ENCODE measurements at places on chromosomes 2 and 18.

GRCh38 chr18:35050028-35050546, 8.9 kb downstream of the MAPRE2 start:
- no peak for DNase-seq

DNA sequence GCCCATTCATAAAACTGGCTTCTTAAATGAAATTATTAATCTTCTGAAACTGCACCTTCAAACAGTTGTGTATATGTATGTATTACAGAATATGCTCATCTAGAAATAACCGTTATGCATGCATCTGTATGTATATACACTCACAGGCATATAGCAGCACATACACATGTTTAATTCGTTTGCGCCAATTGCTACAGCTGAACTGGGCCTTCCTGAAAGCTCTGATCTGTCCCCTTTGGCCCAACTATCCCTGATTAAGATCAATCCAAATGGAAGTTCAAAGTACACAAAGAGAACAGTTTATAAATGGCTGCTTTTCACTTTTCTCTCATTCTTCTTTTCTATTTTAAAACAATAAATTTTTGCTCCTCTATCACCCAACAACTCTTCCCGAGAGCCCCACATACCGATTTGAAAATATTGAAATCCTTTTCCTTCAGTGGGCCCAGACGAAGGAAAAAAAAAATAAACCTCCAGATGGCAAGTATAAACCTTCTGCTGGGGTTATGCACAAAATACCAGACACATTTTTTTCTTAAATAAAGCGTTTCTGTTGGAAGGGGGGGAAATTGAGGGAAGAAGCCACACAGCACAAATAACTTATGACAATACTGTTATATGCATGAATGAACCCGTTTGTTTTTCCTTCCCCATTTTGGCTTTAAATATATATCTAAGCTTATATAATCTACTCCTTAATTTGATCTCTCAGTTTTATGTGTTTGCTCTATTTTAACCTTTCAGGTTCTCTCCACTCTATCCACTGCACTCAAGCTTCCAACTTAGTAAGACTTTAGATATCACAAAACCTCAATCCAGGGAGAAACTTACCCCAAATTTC, 267.3 kb downstream of the TCF4 start:
- H3K27ac ChIP-seq = peak overlapping the region; percentile 87
- no peak for DNase-seq
- H3K36me3 ChIP-seq = no peaks in the 10 kb centered on the region
- H3K4me3 ChIP-seq = peak overlapping the region; percentile 92
- peaks cover 4% of the 10 kb centered on the region for H3K27me3 ChIP-seq

GRCh38 chr2:101473911-101474701, 806 bp downstream of the RFX8 start:
- H3K4me1 ChIP-seq = peaks cover 77% of the 10 kb centered on the region
- DNase-seq = peak; percentile 45
- H3K27me3 ChIP-seq = no peaks in the 10 kb centered on the region
- H3K27ac ChIP-seq = peak overlapping the region; percentile 98
- peaks cover 16% of the 10 kb centered on the region for H3K36me3 ChIP-seq

- no peaks in the 10 kb centered on the region for H3K36me3 ChIP-seq
- peaks cover 22% of the 10 kb centered on the region for H3K4me1 ChIP-seq
- H3K27ac ChIP-seq = no peak overlapping the region
- no peak for DNase-seq
These were observed 60.3 kb upstream of the GREB1L start for GRCh38 chr18:21181766-21182165.

DNA sequence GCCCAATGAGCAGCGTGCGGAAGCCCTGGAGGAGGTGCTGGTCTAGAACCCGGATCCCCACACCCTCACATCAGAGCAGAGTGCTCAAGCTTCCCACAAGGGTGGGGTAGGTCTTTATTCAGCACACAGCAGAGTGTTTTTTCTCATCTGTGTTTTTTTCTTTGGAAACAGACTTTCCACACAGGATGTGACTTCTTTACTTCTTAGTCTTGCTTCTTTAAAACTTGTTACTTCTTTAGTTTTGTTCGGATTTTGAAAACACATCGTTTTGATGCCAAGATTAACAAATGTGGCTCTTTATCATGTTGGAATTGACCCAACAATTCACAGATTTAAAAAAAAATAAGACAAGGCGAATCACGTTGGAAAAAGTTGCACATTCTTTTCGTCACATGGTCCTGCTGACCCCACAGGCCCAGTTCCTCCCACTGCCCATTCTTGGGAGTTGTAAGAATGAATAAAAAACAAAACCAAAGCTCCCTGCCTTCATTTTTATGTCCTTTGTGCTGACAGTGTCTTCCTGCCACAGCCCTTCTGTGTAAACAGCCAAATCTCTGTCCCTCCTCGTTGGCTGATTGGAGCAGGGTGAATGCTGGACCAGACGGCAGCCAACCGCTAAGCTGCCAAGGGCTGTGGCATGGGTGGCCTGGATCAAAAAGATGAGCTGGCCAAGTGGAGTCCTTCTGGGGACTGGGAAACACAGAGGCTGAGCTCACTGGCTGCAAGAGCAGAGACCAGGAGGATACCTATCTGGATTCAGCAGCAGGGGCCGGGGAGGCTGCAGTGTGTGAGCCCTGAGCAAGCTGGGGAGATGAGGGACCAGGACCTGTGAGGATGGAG, 81.6 kb downstream of the TWIST2 start:
- peaks cover 16% of the 10 kb centered on the region for H3K4me1 ChIP-seq
- peaks cover 8% of the 10 kb centered on the region for H3K36me3 ChIP-seq
- H3K27me3 ChIP-seq = peaks cover 5% of the 10 kb centered on the region
- DNase-seq = peak; percentile 52

DNA sequence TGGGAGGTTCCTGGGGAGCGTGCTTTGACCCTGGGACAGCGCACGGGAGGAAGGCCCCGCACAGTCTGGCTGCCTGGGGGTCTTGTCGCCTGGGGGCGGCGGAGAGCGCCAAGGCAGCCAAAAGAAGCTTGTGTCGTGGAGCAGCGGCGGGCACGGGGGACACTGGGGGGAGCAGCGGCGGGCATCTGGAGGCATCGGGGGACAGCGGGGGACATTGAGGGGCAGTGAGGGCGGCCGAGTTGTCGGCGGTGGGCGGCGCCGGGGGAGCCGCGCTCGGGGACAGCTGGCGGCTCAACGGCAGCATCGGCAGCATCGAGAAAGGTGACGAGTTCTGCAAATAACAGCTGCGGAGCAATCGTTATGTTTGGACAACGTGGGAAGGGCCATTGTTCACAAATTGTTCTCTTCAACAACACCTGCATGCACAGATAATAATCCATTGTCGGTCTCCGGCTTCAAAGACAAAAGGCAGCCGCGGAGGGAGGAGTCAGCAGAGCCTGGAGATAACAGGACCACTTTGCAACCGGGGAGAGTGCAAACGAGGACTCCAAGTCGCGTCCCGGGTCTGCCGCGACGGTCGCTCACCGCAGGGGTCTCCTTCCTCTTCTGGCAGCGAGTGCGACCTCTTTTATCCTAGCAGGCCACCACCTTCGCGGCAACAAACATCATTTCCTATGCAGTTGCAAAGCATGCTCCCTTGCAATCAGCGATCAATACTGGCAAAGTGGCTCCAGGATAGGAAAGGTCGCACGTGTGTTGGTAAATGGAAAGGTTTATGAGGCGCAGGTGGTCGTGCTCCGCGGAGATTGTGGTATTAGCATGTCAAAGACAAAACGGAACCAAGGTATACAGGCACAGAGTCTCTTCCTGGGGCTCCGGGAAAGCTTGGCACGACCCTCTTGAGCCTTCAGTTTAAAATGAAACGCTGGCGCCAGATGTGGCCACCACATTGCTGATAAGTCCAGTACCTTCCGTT, 132.3 kb upstream of the DLX2 start:
- H3K27ac ChIP-seq = no peak overlapping the region
- DNase-seq = no peak
- H3K27me3 ChIP-seq = no peaks in the 10 kb centered on the region
- peak overlapping the region; percentile 86 for H3K4me3 ChIP-seq

DNA sequence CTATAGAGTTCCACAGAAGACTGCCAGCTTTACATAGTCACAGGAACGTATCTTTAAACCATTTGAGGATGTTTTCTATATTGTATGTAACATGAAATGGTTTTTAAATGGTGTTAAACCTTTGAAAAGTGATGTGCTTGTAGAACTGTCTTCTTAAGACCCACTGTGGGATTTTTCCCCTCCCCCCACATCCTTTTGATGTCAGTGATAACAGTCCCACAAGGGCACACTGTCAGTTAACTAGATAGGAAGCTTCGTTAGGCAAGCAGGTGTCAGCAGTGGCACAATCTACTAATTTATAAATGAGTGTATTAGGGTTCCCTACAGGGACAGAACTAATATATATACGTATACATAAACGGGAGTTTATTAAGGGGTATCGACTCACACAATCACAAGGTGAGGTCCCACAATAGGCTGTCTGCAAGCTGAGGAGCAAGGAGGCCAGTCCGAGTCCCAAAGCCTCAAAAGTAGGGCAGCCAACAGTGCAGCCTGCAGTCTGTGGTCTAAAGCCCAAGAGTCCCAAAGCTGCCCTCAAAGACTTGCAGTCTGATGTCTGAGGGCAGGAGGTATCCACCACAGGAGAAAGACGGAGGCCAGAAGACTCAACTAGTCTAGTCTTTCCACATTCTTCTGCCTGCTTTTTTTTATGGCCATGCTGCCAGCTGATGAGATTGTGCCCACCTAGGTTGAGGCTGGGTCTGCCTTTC, 23.8 kb upstream of the HNRNPLL start:
- no peaks in the 10 kb centered on the region for H3K4me1 ChIP-seq
- peaks cover 9% of the 10 kb centered on the region for H3K27me3 ChIP-seq
- H3K36me3 ChIP-seq = no peaks in the 10 kb centered on the region
- DNase-seq = no peak
- no peak overlapping the region for H3K4me3 ChIP-seq

GRCh38 chr2:98355881-98356280, 9.6 kb downstream of the CNGA3 start:
- H3K27me3 ChIP-seq = peaks cover under 1% of the 10 kb centered on the region
- H3K4me3 ChIP-seq = no peak overlapping the region
- peaks cover 19% of the 10 kb centered on the region for H3K4me1 ChIP-seq
- 0 out of 2 replicates have a peak overlapping the region, but pooled peaks have one; percentile 0 for H3K27ac ChIP-seq

GRCh38 chr2:229712136-229712535, 2.2 kb downstream of the DNER start:
- H3K4me1 ChIP-seq = no peaks in the 10 kb centered on the region
- no peaks in the 10 kb centered on the region for H3K36me3 ChIP-seq
- no peak overlapping the region for H3K27ac ChIP-seq

- no peaks in the 10 kb centered on the region for H3K27me3 ChIP-seq
- peak; percentile 25 for DNase-seq
- 0 out of 2 replicates have a peak, but pooled peaks cover under 1% of the 10 kb centered on the region for H3K36me3 ChIP-seq
- H3K4me3 ChIP-seq = no peak overlapping the region
- H3K27ac ChIP-seq = no peak overlapping the region
These were observed 286.5 kb upstream of the SYT4 start for GRCh38 chr18:43563780-43564179.
